ENCODE measurements at places on chromosomes 3 and 15. TPM values are rescaled to one million over a fixed set of nuclear protein-coding genes. Genes with fewer than 3 reads are reported as not detected.

Gene ADGRG7
- not detected for total RNA-seq

Gene SNX4
- 40.6 TPM for total RNA-seq

Gene ECE2
- not detected for total RNA-seq

Gene MTHFS
- total RNA-seq = 8.2 TPM

Gene MAP1A
- 108 TPM for total RNA-seq

Gene RBM6
- total RNA-seq = 48.5 TPM

Gene CFAP91
- 0.98 TPM for total RNA-seq

Gene C3orf85
- total RNA-seq = not detected

Gene CYP11A1
- 0.33 TPM for total RNA-seq

Gene LRRC49
- total RNA-seq = 25.2 TPM

Gene ZNF660
- 2.0 TPM for total RNA-seq

Gene AMOTL2
- total RNA-seq = 75.7 TPM

Gene LHFPL4
- not detected for total RNA-seq

Gene OSTN
- total RNA-seq = not detected

Gene SERPINI2
- not detected for total RNA-seq

Gene CCR3
- total RNA-seq = not detected

Gene CHST14
- 14.9 TPM for total RNA-seq

Gene WNT7A
- total RNA-seq = not detected

Gene STIMATE
- total RNA-seq = 7.8 TPM

Gene TGM4
- not detected for total RNA-seq

Gene TMEM207
- total RNA-seq = not detected

Gene SI
- total RNA-seq = not detected

Gene TAGLN3
- not detected for total RNA-seq

Gene FBXW12
- total RNA-seq = 0.27 TPM

Gene ZNF619
- total RNA-seq = 7.1 TPM

Gene RYR3
- under 0.01 TPM for total RNA-seq

Gene USP8
- total RNA-seq = 58.1 TPM

Gene HDC
- not detected for total RNA-seq

Gene CASR
- not detected for total RNA-seq

Gene MAGEF1
- total RNA-seq = 20.1 TPM

Gene SUCNR1
- 4.5 TPM for total RNA-seq

Gene CKMT1A
- total RNA-seq = not detected

Gene ETV5
- 22.7 TPM for total RNA-seq

Gene CPNE9
- not detected for total RNA-seq

Gene FOXB1
- not detected for total RNA-seq

Gene CLRN1
- not detected for total RNA-seq

Gene TP63
- total RNA-seq = 0.18 TPM

Gene GPR62
- total RNA-seq = not detected

Gene CCDC13
- total RNA-seq = 8.6 TPM

Gene CFAP20DC
- 1.3 TPM for total RNA-seq

Gene SYNM
- 3.4 TPM for total RNA-seq

Data from fibroblast of the aortic adventitia (primary cell).